ENCODE measurements at places on chromosomes 5 and 9.

DNA sequence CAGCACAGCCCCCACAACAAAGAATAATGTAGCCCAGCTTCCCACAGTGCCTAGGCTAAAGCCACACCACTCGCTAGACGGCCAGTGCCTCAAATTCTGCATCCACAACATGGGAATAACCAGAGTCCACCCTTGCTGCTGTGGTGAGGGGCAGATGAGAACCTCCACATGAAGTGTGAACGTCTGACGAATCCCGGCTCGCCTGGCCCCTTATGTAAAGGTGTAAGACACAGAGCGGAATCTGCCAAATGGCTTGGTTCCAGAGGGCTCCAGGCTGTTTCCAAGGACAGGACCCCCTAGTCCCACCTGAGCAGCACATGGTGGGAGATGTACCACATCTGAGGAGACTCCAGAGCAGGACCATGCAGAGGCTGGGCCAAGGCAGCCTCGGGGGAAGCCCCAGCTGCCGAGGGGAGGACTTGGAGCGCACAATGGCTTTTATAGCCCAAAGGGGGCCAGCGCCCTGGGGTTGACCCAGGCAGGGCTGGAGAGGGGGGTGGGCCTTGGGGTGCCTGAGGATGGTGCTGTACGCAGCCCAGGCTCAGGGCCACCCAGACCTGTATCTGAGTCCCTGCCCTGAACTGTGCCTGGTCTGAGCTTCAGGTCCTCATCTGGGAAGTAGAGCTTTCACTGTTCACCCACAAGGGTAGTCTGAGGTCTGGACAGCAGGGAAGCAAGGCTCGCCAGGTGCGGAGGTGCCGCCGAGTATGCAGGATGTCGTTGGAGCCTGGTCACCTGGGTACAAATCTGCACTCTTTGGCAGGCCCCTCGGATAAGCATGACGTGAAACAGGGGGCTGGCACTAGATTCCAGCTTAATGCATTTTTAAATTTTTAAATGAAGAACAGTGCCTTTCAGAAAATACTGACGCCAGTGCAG is 24.9 kb upstream of the SLC25A51 start:
- no peak for DNase-seq

- no peak for DNase-seq
Measured at GRCh38 chr9:122119166-122119521, 26.0 kb upstream of the TTLL11 start.

DNA sequence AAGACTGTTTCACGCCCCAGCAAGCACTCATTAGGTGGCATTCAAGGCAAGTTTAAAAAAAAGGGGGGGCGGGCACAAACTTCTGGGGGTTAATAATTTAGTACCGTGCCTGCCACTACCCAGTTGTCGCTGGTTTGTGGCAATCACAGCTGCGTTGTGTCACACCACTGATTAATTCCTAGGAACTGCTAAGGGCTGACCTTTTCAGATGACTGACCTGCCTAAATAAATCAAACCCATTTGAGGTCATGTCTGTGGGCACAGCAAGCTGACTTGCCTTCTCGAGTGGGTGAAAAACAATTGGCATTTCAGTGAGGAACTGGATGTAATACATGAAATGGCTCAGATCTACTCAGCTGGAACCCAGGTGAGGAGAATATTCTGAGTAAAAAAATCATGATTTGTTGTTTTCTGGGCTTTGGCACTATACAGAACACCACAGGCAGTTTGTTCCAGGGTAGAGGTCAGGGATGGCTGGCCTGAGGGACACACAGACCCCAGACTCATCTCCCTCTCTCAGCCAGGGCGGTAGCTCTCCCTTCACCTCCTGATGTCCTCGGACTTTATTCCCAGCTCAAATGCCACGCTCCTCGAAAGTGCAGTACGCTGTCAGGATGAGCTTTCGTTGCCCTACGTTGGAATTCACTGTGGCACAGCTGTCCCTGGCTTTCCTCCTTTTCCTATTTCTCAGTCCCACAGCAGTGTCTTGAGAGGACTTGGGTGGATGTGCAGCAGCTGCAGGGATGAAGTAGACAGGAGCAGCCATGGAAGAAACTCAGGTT is 15.5 kb upstream of the MGAT1 start:
- no peak for DNase-seq

- DNase-seq, result no peak
Measured at GRCh38 chr5:95801532-95801931, 21.0 kb downstream of the GLRX start.

GRCh38 chr9:20604562-20604961 is 17.7 kb downstream of the MLLT3 start:
- DNase-seq, result no peak

DNA sequence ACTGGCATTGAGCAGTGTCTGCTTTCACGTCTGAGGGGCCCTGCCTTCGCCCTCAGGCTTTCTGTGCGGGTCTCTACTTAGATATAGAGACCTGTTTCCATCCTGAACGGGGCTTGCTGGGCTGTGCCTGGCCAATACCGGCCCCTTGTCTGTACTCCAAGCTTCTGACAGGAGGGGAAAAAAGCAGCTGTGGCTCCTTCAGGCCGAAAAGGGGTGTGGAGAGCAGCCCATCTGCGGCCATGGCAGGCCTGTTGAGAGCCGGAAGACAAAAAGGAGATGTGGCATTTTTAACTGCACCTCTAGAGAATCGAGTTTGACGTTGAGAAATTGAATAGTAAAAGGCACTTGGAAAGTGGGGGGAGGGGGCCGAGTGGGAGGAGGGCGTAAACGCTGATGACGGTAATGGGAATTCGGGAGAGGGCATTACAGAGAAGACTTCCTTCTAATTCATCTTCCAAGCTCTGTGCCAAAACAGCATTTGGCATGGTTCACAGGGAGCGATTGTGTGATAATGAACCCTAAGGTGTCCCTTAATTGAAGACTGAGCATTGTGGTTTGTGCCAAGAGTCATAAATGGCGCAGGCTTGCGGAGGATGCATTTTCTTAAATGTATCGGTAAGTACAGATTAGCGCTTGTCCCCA is 25.1 kb upstream of the PRDM12 start:
- DNase-seq, result no peak

GRCh38 chr5:40797273-40798011 is 732 bp downstream of the PRKAA1 start:
- DNase-seq, result peak; percentile 57

DNA sequence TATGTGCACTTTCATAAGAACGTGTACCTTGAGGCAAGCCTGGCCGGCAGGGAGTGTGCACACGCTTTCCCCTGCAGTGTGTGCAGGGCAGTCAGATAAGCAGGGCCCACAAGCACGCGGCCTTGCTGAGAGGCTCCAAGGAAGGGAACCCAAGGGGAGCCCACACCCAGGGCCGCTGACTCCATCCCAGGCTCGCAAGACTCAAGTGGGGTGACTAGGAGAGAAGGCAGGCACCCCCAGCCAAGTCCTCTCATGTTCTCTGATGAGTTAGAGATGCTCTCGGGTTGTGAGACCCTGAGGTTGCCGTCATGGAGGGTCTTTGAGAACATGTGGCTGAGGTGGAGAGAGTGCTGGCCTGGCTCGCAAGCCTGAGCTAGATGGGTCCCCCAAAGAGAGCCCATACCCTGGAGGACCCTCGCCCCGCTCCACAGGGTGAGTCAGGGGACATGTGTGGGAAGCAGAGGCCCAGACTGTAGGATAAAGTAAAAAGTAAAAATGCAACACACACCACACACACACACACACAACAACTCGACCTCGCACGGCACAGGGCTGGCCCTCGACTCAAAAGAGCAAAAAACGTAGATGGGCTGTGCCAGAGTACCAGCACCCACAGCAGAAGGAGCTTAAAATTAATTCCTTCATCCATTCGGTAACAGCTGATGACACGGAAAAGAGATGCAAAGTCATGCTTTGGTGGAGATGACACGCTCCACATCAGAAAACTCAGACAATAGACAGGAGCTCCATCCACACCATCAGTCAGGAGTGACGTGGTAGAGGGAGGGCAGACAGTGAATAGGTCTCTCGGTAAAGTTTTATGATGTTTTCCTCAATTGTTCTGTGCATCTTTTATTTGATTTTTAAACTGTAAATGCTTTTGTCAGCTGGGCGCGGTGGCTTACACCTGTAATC is 54.8 kb upstream of the NKD2 start:
- DNase-seq, result no peak

- no peak for DNase-seq
Measured at GRCh38 chr5:132776131-132776937, 705 bp downstream of the SEPTIN8 start.

DNA sequence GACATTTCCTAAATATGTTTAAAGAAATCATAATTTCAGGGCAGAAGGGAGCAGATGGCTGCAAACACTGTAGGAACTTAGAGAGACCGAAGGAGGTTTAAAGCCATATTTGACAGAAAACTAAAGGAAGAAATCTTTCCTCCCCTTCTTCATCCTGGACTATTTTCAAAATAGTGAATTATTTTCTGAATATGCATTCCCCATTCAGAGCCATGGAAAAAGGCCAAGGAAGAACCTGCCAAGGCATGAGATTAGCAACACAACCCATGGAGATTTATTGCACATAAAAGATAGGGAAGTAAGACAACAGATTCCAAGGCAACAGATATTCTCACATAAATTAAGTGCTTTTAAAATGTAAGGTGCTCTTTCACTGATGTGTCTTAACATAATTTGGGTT is 233.3 kb upstream of the ADAMTS16 start:
- no peak for DNase-seq

Data from stimulated activated CD4-positive, alpha-beta T cell treated with anti-CD3 and anti-CD28 coated beads, Interleukin-15, amount 100 ng/mL, for 48 hours (primary cell).